ENCODE measurements at places on chromosomes 5 and 9.

GRCh38 chr5:130762031-130762430 is 403.0 kb downstream of the HINT1 start:
- no peak for DNase-seq

DNA sequence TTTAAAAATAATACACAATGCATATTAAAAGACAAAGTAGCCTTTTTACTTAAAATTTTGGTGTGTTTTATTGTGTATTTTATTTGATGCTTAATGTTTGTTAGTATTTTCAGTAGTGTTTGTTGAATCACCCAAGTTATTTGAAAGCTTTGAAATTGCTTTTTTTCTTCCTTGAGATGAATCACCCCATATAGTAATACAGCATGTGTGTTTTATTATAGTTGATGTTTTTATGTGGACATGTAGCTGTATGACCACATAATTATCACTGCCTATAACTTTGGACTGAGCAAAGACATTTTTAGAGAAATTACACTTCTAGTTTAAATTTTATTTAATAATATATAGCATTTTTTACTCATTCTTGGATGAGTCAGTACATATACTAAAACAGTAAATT is 18.0 kb downstream of the FAM174A start:
- no peak for DNase-seq

DNA sequence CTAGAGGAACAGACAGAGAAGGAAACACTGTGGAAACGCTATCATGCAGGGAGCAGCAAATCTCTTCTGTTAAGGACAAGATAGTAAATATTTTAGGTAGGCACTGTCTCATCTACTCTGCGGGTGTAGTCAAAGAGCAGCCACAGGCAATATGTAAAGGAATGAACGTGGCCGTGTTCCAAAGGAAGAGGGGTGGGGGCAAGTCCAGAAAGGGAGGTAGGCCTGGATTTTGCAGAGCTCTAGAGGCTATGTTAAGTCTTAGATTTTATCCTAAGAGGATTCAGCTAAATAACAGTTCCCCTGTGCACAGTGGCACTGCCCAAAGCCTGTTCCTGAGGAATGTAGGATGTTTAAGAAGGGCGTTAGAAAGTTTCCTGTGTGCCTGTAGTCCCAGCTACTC is 161.6 kb downstream of the ACTL7B start:
- DNase-seq, result no peak

DNA sequence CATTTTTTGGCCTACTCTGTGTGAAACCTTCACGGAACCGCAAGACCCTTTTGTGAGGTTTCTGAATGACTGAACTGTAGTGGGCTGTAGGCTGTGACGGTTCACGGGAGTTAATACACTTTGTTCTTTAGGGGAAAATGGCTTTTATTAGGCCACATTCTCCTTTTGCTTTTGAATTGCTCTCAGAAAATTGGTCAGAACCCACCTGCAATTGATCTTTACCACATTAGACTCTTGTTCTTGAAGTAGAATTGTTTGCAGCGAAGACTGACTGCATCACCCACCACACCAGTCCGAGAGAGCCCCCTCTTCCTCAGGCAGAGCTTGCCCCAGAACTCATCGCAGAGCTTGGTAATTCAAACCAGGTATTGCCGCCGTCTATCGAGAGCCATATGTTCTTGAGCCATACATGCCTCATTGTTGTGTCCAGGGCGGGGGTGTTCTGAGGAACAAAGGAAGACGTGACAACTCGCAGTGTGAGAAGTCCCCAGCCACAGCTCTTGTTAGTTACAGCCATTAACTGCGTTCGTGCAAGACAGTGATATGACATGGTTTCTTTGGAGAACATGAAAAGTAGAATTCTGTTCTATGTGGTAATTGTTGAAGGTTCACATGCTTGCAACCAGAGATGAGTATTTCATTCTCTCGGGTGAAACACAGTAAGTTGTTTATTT is 166.4 kb upstream of the OTULINL start:
- peak; percentile 7 for DNase-seq

DNA sequence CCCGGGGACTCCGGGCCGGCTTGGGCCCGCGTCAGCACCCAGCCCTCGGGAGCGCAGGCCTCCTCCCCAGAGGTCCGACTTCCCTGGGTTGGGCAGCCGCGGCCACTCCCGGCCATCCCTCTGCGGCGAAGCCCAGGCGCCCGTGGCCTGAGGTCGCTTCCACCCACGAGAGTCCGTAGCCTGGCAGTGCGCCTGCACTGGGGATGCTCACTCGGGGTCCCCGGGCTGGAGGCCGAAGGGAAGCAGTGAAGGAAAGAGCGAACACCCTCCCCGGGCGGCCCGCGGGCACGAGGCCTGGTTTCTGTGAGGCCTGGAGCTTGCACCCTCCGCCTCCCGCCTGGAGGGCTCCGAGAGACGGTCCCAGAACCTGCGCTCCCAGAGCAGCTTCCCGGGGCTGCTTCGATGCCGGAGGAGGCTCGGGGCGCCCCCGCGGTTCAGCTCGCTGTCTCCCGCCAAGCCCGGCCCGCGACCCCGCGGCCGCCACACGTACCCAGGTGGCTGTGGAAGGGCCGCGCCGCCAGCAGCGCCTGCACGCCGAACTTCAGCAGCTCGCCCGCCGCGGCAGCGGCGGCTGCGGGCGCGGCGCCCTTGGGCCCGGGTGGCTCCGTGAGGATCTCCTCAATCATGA is 607 bp downstream of the BARX1 start:
- no peak for DNase-seq

DNA sequence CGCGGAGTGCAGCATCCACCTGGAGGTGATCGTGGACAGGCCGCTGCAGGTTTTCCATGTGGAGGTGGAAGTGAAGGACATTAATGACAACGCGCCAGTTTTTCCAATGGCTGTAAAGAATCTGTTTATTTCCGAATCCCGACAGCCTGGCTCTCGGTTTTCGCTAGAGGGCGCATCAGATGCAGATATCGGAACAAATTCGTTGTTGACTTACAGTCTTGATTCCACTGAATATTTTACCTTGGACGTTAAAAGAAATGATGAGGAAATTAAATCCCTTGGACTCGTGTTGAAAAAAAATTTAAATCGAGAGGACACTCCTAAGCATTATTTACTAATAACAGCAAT is 611 bp downstream of the PCDHA3 start:
- DNase-seq, result no peak

DNA sequence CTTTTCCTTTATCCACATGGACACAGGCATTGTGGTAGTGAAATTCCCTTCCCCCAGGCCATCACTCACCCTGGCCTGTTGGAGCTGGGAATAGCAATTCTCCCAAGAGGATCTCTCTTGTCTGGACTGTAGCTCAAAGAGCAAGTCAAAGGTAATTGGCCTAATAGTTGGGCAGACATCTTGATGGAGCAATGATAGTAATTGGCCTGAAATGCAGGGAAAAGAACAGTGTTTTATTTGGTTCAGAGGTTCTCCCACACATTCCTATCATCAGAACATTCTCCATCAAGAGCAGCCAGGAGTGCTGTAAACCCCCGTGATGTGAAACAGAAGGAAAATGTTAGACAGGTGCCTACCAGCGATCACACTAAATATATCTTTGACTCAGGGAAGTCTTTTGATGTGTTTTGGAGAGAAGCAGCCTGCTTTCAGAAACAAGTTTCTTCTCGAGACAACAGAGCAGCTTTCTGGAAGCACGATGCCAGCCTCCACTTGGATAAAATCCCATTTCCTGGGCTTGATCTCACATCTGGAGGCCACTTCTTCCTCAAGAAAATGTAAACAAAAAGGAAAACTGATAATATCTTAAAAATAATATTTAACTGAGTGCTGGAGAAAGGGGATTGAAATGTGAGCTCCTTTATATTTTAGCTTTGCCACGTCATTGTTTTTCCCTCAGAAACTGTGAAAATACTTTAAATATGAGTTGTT is 198.1 kb upstream of the WWC1 start:
- DNase-seq, result no peak

DNA sequence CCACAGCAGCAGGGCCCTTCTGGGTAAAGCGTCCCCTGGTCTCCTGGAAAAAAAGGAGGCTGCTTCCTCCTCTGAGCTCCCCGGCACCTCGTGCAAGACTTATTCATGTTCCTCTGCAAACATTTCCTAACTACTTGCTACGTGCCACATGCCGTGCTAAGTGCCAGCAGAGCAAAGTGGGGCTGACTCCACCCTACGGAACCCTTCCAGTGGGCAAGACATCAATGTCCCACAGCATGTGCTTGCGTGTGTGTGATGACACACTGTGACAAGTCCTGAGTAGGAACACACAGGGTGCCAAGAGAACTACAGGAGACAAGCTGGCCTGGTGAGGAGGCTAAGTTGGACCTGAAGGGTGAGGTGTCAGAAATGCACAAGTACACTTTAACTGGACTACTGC is 57.4 kb downstream of the SEMA4D start:
- DNase-seq, result no peak

DNA sequence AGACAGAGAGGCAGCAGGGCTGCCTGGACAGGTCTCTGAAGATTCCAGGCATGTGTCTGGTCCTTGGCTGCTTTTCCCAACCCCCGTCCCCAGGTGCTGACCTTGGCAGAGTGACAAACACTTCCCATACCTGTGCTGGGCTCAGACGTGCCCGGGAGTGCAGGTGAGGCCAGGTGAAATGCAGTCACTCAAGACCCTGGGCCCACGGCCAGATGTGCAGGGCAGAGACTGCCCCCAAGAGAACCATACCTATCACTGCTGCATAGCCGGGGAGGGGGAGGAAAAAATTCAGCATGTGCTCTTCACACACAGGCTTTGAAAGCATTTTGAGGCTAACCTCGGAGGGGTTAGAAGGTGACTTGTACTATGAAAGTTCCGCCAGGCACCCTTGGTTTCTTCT is 22.6 kb downstream of the CCNJL start:
- DNase-seq, result no peak

GRCh38 chr9:137049544-137050449 is 3.8 kb upstream of the NPDC1 start:
- DNase-seq, result peak; percentile 36

GRCh38 chr5:58040044-58040443 is 419.8 kb downstream of the PLK2 start:
- no peak for DNase-seq

DNA sequence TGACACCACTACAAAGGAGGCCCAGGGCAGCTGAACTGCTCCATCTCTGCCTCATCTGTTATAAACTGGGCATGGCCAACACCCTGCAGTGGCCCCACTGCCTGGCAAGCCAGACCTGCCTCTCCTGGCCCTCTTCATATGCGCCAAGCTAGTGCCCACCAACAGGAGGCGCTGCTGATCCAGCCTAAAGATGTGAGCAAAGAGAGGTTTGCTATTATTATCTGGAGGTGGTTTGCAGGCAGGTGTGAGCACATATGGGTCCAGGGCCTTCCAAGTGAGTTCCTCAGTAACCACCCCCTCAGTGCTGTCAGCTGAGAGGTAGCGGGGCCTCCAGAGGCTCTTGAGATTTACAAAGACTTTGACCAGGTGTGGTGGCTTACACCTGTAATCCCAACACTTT is 232.2 kb downstream of the SYK start:
- peak; percentile 61 for DNase-seq

DNA sequence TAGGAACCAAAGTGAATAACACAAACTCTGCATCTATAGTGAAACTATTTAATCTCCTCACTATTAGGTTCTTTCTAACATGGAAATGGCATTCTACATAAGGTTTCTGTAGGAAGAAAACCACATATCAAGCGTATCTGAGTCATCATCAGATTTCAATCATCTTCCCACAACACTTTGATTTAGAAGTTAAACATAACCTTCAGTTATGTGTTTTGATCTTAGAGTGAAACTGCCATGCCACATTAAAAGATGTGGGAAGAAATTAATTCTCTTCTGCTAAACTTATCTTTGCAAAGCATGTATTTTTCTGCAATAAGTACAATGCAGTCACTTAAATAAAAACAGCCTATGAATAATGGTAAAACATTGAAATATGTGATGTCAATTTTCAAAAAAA is 55.0 kb downstream of the MEF2C start:
- no peak for DNase-seq

DNA sequence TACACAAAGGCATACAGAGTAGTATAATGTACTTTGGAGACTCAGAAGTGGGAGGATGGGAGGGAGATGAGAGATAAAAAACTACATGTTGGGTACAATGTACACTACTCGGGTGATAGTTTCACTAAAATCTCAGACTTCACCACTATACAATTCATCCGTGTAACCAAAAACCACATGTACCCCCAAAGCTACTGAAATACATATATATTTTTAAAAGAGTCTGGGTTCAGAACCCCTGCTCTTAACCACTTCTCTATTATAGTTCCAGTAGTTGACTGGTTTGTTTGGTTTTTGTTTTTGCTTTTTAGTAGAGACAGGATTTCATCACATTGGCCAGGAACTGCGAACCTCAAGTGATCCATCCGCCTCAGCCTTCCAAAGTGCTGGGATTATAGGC is 22.6 kb downstream of the SGTB start:
- DNase-seq, result no peak

- no peak for DNase-seq
Measured at GRCh38 chr5:6868575-6869215, 155.5 kb downstream of the TENT4A start.

DNA sequence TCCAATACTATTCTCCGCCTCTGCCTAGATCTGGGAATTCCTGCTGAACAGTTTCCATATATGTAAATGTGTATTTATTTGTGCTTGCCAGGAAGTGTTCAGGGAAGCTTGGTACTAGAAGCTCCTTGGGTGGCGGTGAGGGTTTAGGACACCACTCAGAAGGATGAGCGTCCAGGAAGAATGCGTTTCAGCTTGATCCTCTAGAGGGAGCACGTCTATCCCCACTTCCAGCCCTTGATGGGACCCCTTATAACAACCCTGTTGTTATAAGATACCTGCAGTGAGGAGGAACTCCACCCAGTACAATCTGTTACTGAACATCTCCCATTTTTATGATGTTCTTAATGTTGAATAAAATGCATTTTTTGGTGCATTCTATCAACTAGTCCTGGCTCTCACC is 88.9 kb downstream of the CYFIP2 start:
- DNase-seq, result no peak

GRCh38 chr5:141326088-141326854 is 4.0 kb upstream of the PCDHGA1 start:
- peak; percentile 51 for DNase-seq

DNA sequence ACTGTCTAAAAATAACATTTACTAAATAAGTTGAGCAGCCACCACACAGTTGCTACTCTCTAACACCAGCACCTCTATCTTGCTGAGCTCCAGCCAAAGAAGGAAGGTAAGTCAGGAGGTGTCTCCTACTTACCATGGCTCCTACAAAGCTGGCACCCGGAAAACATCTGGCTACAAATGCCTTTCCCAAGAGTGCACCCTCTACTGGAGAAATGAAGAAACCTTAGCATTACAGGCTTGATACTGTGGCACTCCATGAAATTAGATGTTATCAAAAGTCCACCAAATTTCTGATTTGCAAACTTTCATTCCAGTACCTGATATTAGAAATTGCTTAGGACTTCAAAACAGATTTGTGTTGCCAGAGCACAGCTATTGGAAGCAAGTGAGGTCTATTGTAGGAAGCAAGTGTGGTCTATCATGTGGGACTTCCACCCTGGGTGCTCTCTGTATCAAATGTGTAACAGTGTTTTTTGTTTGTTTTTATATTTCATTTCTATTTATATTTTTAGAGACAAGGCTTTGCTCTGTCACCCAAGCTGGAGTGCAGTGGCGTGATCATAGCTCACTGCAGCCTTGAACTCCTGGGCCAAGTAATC is 25.7 kb upstream of the RFK start:
- no peak for DNase-seq

GRCh38 chr9:81716409-81716808 is 27.1 kb upstream of the TLE1 start:
- no peak for DNase-seq
